Heart left ventricle (tissue), 16 donors: ENCODE measurements at places on chromosomes 16 and 17.

DNA sequence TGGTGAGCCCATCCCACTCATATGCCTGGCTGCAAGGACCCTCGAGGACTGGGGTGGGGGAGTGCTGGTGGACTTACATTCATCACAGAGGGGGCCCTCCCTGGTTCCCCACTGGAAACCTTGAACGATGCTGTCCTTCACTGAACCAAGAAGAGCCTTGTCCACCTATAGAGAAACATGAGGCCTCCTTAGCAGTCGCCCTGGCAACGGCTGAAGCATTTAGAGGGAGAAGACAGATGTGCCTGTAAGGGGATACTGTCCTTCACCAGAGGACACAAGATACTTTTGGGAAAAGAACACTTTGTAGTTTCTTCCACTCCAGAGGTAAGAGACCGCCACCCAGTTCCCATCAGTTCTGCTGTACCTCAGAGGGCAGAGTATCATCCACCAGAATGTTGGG, 6.5 kb downstream of the HIGD1B start:
- peak; percentile 6 for DNase-seq

DNA sequence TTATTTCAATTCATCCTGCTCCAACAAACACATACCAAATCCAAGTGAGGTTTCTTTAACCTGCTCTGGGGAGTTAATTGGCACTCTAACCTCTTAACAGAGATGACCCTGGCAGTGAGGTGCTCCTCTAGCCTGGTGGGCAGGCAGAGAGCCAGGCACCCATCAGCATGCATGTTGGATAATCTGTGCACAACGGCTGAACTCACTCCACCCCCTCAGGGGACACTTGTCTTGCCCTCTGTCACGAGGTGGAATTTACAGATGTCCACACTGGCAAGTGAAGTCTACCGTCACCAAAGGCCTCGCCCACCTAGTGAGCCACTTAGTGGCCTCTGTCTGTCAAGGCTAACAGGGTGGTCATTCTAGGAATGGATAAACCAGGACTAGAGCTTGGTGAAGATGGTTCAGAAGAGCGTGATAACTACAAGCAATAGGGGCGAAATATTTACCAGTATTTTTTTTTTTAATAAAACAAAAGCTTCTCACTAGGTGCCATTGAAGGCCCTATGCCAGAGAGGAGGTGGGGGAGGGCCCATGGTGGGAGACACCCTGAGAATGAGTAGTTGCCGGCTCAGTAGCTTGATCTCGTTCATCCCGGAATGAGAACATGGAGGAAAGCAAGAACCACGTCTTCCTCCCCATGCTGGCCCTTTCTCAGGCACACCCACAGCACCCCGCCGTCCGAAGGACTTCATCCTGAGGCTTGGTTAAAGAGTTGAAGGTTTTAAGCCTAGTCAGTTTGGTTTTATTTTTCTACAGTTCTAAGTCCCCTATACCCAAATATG, 25.2 kb downstream of the PLD6 start:
- DNase-seq, result peak; percentile 76

- DNase-seq, result no peak
These were observed 300.6 kb downstream of the SOX9 start for GRCh38 chr17:72421128-72422092.

DNA sequence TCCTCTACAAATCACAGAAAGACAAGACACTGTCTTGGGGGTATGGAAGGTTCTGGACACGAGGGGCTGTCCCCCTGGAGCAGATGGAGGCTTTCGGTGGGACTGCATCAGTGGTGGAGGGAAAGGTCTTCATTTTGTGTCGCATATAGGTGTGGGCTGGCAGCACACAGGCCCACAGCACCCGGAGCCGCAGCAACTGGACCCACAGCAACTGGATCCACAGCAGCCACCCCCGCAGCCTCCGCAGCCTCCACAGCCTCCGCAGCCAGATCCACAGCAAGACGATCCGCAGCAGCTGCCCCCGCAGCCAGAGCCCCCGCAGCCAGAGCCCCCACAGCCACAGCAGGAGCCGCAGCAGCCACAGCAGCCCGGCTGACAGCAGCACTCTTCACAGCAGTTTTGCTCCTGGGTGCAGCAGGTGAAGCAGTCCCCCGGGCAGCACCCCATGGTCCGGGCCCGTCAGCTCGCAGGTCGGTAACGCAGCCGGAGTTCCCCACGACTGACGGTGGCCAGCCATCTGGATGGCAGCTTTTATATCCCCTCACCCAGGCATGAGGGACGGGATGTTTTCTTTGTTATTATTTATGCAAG, at the start of gene KRTAP17-1:
KRTAP17-1 (minus strand) TSS at position 507 of the 591 bp plus-strand sequence; CDS start at position 447, 60 bp downstream.
- no peak for DNase-seq

DNA sequence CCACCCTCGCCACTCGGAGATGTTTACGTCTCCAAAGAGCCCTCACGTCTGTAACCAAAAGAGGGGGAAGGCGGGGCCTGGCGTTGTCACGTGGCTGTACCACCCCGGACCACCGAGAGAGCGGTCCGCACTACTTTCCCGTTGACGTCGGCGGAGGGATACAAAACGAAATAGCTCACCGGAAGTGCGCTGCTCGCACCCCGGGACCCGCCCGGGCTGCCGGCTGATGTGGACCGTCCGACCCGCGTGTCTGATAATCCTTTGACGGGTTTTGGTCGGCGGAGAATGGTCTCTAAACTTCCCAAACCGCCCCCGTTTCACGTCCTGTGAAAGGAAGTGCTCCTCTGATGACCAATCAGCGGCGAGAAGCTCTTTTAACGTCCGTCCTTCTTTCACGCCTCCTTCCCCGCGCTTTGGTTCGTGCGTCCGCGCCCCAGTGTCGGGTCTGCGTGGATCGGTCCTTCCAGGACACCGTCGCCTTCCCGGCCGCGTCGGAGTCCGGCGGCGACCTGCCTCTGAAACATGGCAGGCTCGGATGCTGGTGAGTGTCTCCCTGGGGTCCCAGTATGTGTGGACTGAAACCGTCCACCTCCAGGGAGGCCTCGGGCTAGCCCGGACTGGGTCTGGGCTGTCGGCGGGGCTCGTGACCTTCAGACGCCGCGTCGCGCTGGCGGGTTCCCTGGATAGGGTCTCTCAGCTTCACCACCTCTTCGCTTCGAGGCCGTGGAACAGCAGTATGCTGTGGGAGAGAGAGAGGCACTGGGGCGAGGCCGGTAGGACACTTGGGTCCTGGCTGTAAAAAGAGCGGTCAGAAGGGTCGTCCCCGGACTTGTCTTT, at the start of gene CEP95:
CEP95 (plus strand) TSS at position 402 of the 837 bp plus-strand sequence; CDS start at position 523, 121 bp downstream.
- DNase-seq, result peak; percentile 97

- DNase-seq, result no peak
These were observed 48.1 kb upstream of the SIAH1 start for GRCh38 chr16:48433116-48433849.

DNA sequence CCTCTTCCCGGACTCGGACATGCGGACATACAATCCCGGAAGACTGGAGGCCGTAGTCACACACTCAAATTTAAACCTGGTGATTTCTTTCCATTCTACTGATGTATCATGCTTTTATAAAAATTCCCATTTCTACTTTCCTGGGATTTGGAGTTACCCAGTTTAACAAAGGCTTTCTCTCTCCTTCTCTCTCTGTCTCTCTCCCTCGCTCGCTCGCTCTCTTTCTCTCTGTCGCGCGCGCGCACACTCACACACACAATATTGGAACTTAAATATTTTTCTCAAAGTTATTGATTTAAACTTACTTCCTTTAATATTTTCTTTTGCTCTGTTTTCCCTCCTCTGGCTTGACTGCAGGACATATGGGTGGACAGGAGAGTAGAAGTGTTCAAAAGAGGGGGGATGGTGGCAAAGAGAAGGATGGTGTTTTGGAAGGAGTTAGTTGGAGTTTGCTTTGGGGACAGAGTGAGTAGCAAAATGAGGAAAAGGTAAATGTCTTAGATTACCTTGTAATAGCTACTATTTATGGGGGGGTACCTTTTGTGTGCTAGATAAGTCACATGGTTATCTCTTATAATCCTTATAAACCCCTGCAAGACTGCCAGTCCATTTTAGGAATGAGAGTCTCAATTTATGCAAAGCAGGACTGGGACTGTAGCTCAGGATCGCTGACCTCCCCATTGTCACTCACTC, 878 bp upstream of the TRIM25 start:
- DNase-seq, result no peak

DNA sequence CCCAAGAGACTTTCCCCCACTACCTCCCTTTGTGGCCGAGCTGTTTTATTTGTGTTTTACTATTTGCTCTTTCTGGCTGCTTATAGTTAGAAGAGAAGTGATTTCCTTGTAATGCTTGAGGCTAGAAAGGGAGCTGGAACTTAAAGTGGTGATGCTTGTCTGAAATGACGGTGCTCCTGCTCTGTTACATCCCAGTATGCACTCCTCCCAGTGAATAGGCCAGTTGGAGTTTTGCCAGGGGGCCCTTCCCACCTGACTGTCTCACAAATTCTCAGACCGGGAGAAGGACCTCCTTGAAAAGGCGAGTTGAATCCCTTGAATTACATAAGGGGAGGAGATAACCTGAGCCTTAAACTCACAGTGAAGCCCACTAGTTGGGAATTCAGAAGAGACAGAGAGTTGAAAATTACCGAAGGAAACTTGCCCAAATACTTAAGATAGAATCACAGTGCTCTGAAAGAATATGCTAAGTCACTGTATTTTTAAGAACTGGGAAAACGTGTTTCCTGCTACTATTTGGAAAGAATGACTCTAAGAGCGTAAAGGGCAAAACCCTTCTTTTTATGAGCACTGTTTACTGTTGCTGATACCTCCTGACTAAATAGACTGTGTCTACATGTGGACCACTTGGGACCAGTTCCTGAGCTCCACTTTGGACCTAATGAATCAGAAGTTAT, 84.7 kb upstream of the CLEC3A start:
- no peak for DNase-seq

- no peak for DNase-seq
These were observed 706.9 kb upstream of the SOX9 start for GRCh38 chr17:71413935-71414334.

- DNase-seq, result no peak
These were observed 279.0 kb upstream of the IRX5 start for GRCh38 chr16:54651440-54652195.

DNA sequence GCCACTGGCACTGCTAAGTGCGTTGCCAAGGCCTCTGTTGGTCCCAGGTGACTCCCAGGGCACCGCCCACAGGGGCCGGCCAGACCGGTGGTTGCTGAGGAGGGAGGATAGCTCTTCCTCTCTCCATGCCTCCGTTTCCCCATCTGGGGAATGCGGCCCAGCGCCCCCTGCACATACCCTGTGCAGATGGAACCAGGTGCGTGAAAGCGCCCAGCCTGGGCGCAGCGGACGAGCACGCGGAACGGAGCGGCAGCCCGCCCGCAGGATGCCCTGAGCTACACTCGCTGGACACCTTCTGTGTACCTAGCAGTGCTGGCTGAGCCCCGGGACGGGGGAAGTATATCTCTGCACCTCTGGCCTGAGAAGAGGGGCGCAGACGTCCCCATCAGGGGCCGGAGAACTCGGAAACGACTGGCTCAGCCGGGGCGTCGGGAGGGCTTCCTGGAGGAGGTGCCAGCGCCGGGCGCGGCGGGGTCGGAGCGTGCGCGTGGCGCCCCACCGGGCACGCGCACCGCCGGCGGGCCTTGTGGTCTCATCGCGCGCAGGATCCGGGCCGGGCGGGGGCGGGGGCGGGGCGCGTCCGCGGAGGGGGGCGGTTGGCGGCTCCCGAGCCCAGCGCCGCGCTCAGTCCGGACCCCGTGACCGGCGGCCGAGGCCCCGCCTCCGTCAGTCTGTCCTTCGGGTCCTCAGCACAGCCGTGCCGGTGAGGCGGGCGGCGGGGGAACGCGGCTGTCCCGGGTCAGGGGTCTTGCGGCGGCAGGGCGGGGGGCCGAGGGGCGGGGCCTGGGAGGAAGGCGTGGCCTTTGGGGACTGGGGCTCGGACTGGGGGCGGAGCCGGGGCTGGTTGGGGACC, at the start of the genes CCDC78 and HAGHL:
CCDC78 (minus strand) TSS at position 6 of the 853 bp plus-strand sequence. CDS start 76 bp downstream, outside the sequence.
HAGHL (plus strand) TSS at position 669 of the 853 bp plus-strand sequence. CDS start 404 bp downstream, outside the sequence.
- peak; percentile 55 for DNase-seq

DNA sequence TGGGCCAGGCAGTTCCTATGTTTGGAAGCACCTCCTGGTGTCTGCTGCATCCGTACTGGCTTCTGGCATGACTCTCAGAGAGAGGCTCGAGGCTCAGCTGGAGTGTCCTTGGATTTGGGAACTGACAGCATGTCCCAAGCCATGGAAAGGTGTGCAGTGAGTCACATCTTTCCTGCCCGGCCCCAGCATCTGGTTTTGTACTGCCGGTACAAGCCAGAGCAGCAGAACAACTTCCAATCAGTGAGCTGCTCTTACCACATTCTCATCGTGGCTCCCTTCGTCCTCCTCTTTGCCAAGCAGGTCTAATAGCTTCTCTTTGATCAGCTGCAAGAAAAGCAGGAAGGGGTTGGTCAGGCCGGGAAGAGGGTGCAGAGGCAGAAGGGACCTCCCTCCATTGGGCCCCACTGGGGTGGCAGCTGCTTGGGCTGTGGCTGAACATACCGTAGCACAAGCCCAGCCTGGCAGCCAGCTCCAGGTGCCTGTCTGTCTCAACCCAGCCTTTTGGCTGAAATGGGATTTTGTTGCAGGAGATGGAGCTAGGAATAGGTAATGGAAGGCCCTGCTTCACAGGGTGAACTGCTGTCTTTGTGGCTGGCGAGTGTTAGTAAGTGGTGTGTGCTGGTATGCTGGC, 24.2 kb downstream of the SPACA3 start:
- DNase-seq, result no peak

- DNase-seq, result no peak
These were observed 255.4 kb downstream of the IRX3 start for GRCh38 chr16:54031107-54031760.

GRCh38 chr17:74851612-74852236, 8.0 kb downstream of the GRIN2C start:
- no peak for DNase-seq

DNA sequence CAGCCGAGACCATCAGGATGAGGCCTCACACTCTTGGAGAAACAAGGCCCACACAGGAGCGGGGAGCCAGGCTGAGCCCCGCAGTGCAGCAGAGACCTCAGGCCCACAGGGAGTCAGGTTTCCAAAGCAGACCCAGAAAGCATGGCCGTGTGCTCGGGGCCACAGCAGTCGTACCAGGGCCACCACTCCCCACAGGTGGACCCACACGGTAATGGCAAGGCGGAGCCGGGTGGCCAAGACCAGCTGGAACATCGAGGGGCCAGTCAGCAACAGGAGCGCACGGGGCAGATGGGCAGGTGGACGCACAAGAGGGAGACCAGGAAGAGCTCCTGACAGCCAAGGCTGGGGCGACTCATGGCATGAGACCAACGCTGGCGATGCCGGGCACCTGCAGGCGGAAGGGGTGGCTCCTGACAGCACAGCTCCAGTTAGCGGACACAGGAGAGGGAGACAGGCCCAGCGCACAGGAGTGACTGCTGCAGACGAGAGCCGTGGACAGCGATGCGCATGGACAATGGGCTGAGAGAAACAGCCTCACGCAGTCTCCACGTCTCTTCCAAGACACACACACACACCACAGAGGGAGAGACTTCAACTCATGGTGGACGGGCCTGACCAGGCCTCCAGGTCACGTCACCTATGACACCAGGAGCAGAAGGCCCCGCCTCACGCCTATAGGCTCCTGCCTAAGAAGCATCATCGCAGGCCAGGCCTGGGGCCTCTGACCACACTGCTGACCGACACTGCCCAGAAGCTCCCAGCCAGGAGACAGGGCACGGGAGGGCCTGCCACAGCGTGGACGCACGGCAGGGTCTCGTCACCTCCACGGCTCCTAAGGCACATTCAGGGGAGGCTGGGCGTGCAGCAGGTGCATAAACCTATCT, 58.6 kb downstream of the ZNF778 start:
- no peak for DNase-seq

- no peak for DNase-seq
These were observed 10.1 kb downstream of the TMEM238L start for GRCh38 chr17:10793816-10794215.
